Motor neuron (in vitro differentiated cells): ENCODE measurements at places on chromosomes 12 and 14.

GRCh38 chr12:111215881-111216280, 153.0 kb downstream of the PHETA1 start:
- ATAC-seq: no peak

GRCh38 chr14:74324931-74325361, 22.2 kb upstream of the ABCD4 start:
- no peak for ATAC-seq

- no peak for ATAC-seq
Observed at GRCh38 chr14:105919458-105920150, 393.2 kb downstream of the TMEM121 start.

GRCh38 chr12:119857041-119857591, 20.0 kb downstream of the CIT start:
- peak; percentile 47 for ATAC-seq

DNA sequence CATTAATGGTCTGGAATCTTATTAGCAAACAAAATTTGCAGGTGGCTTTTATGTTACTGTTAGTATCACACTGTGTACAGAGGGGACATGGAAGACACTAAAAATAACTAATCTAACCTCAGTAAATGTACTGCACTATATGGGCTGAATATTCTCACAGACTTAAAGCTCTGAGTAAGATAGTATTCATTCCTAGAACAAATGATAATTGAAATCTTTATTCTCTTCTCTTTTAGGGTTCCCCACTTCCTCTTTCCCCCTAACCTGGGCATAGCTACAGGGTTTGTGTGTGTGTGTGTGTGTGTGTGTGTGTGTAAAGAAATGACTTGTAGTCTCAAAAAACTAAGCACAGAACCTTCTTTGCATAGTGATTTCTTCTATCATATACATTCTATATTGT, 21.4 kb upstream of the HECTD1 start:
- ATAC-seq: no peak

GRCh38 chr14:48323665-48324064, 648.3 kb upstream of the MDGA2 start:
- ATAC-seq: no peak

- ATAC-seq: no peak
Observed at GRCh38 chr12:72390146-72390545, 118.0 kb downstream of the TRHDE start.

GRCh38 chr14:26175658-26176057, 422.2 kb downstream of the NOVA1 start:
- ATAC-seq: peak; percentile 24

DNA sequence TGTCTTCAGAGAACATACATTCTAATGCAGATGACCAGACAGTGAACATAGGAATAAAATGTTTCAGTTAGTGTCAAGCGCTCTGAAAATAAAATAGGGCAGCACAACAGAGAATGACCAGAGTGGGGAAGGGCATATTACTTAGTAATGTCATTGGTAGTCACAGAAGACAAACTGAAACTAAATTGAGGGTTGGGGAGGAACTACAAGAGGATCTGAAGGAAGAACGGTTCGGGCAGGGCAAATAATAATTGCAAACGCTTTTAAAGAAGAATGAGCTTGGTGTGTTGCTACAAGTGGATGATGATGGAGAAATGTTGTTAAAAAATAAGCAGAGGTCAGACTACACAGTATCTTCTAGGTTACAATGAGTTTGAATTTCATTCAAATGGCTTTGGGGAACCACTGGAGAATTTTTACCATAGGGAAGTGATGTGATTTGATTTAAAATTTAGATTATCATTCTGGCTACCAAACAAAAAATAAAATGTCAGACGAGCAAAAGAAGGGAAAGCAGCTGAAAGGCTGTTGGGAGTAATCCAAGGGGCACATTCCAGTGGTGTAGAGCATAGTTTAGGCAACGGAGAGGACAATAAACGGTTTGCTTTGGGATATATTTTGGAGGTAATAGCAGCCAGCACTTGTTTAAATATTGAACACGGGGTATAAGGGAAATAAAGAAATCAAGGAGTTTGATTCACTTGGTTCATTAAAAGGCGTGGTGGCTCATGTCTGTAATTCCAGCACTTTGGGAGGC, 56.3 kb upstream of the SLC6A13 start:
- ATAC-seq: peak; percentile 59

DNA sequence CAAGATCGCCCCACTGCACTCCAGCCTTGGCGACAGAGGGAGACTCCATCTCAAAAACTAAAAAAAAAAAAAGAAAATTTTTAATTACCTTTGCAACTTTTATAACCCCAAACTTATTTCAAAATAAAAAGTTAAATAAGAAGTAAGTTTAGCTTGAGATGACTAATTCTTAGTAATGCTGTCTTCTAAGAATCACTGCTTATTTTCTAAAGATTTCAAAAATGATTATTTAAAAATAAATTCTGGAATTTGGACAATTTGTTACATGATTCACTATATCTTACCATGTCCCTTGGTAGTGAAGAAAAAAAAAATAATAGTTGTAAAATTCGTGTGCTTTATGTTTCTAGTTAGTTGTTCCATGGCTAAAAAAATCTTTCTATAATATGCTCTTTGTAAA, 11.6 kb upstream of the HECTD1 start:
- ATAC-seq: no peak

GRCh38 chr12:111812881-111813741, 28.9 kb upstream of the MAPKAPK5 start:
- ATAC-seq: peak; percentile 73
